ENCODE measurements at places on chromosomes 13 and 19.

- DNase-seq = no peak
These were observed 386.5 kb upstream of the SPRY2 start for GRCh38 chr13:80727321-80727975.

- DNase-seq = no peak
These were observed 961 bp upstream of the VSIG10L start for GRCh38 chr19:51342631-51343569.

DNA sequence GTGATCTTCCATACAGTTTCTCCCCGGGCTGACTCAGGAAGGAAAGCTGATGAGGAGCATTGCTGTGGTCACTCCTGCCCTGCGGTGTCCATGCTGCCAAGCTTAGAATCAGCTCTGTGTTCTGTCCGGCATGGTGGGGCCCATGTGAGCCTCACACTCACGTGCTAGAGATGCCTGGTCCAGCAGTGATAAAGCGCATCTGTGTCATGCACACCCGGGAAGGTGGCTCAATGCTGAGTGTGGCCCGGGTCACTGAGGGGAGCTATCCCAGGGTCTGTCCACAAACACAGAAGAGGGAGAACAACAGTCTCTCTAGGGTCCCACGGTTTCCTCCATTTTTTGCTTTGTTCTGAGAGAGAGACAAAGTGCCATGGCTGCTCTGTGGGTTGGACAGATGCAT is 3.5 kb upstream of the LILRB1 start:
- no peak for DNase-seq

GRCh38 chr13:80314711-80315653 is 25.9 kb downstream of the SPRY2 start:
- DNase-seq = no peak

- peak; percentile 88 for DNase-seq
These were observed 15.7 kb downstream of the GARRE1 start for GRCh38 chr19:34269968-34270621.

- peak; percentile 62 for DNase-seq
These were observed 9.0 kb downstream of the ABHD8 start for GRCh38 chr19:17294051-17294891.

DNA sequence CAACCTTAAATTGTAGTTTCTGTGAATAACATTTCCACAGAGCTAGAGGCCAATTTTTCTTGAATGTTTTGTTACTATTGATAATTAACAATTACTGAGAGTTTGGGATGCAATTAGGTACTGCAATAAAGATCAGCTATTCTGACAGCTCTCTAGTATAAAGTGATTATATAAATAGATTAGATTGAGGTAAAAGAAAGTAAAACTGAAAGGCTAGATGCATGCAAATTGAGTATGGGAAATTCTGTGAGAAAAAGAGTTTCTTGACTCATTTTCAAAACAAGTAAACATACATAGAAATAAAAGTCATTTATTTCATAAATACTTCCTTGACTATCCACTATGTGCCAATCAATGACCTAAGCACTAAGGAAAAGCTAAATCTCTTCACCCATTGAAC is 1087.5 kb upstream of the ATXN8OS start:
- DNase-seq = no peak

DNA sequence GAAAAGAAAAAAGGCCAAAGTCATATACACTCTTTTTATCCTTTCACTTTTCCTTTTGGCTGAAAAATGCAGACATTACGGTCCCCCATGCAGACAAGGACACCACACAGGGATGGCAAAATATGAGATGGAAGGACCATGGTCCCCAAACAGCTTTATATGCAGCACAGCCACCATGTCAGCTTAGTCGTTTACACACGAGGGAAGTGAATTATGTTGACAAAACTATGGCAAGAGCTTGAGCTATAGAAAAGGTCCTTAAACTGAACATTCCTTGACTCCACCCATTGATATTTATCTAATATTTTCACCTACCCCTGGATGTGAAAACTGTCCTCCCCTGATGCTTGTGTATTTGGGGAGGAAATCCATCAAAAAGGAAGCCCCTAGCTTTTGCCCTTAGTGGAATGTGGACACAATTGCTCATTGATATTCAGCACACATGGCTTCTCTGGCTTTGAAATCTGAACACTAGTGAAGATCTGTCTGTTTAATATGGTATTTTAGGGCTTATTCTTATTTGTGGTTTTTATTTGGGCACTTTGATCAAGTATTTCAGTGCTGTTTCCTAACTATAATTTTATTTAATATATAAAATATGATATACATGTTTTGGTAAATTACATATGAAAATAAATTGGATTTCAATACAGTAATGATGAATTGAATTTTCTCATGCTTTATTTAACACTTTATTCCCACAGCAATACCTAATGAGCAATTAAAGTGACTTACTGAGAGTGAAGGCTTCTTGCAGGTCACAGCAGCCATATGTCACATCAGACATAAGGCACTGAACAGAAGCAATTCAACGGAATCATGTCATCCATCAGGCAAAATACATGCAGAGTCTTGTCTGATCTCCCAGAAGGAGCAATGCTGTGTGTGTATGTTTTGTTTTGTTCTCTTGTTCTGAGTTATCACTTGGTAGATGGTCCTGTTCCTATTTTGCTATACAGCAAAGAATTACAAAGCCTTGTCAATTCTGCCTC is 6.8 kb upstream of the GTF2F2 start:
- no peak for DNase-seq

GRCh38 chr13:50720861-50721671 is 122.4 kb downstream of the DLEU7 start:
- no peak for DNase-seq

GRCh38 chr19:5023128-5023571 is 54.2 kb downstream of the KDM4B start:
- no peak for DNase-seq

GRCh38 chr19:33143897-33144405 is 12.0 kb downstream of the WDR88 start:
- DNase-seq = peak; percentile 76

GRCh38 chr13:44711706-44712105 is 135.6 kb upstream of the TSC22D1 start:
- no peak for DNase-seq

DNA sequence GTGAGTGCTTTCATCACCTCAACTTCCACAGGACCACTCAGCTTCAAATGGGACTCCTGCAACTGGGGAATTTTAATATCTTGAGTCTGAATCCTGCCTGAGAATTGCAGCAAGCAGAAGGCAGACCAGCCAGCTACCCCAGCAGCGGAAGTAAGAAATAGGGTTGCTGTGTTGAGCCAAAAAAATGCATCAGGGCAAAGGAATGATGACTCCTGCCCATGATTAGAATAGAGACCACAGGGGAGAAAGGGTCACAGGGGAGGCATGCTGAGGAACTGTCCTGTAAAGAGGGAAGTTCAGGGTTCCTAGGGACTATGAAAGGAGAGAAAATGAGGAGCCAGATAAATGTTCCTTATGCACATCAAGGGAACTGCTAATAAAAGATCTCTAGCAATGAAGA is 370.2 kb downstream of the KCTD12 start:
- no peak for DNase-seq

GRCh38 chr19:18634612-18635297 is 2.1 kb upstream of the KLHL26 start:
- no peak for DNase-seq

DNA sequence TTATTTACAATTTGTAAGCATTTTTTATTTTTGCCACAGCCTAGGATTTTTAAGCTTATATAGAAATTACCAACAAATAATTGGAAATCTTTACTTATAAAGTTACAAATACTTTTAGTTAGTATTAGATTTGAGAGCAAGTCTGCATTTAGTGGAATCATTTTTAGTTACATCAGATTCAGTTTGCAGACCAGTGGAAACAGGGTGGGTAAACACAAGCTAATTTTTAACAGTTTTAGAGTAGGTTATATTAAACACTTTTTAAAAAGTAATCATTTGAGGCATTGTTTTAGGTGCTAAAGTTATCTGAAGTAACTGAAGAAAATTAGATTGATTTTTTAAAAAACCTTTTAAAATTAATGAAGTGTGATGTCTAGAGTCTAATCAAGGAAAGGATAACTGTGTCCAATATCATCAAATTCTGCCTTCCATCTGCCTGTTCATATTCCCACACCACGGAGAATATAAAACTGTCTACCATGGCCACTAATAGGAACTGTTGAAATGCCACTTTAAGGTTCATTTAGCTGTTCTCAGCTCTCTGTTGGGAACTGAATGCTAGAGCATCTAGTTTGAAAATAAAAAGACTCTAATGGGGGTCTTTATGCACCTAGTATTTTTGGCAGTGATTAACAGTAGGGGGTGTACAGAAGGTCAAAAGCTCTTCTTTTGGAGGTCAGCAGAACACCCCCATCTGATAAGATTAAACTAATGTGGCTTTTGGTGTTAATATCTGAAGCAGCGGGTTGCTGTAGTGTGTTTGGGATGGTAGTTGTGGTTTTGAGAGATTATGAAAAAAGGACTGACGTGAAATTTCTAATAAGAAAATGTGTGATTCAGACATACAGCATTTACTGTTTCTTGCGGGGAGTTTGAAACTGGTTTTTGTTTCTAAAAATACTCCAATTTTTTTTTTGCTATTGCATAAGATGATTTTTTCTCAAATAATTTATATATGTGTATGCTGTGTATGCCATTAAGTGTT is 66.5 kb downstream of the NDFIP2 start:
- no peak for DNase-seq

- no peak for DNase-seq
These were observed 34.2 kb downstream of the KCTD12 start for GRCh38 chr13:76851961-76852360.

DNA sequence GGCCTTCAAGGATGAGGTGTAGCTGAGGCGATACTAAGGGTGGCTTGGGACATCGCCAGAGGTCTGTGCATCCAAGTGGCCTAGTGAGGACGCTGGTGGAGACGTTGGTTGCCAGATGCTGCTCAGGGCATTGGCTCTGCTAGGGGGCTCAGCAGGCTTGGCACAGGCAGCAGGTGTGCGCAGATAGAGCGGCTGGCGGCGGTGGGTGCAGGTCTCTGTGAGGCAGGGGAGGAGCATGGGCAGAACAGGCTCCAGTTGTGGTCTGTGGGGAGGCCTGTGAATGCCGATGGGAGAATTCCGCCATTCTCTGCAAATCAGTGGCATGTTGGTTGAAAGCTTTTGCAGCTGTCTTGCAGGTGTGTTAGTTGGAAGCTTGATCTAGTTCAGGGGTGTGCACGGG is 21.2 kb downstream of the PRAM1 start:
- DNase-seq = no peak

DNA sequence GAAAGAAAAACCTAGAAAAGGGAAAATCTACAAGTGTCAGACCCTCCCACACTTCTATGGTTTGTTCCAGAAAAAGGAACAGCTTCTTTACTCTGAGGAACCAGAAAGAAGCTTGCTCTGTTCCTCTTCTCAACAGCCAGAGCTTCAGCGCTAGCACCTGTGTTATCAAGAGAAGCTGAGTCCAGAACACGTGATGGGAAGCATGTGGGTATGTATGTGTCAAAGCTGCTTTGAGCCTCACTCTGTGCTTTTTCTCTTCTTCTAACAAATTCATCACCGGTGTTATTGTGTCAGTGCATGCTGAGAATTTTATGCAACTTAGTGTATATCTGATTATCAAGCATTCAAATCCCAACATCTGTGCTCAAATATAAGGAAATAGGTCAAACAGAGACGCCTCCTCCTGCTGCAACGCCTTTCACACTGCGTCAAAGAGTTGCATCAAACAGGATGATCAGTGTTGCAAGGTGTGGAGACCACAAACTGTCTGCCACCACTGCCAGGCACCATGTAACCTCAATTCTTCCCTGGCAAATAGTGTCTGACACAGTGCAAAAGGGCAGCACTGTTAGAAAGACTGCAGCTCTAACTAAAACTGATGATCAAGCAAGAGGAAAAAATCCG is 83.9 kb downstream of the LRRC63 start:
- peak; percentile 76 for DNase-seq

DNA sequence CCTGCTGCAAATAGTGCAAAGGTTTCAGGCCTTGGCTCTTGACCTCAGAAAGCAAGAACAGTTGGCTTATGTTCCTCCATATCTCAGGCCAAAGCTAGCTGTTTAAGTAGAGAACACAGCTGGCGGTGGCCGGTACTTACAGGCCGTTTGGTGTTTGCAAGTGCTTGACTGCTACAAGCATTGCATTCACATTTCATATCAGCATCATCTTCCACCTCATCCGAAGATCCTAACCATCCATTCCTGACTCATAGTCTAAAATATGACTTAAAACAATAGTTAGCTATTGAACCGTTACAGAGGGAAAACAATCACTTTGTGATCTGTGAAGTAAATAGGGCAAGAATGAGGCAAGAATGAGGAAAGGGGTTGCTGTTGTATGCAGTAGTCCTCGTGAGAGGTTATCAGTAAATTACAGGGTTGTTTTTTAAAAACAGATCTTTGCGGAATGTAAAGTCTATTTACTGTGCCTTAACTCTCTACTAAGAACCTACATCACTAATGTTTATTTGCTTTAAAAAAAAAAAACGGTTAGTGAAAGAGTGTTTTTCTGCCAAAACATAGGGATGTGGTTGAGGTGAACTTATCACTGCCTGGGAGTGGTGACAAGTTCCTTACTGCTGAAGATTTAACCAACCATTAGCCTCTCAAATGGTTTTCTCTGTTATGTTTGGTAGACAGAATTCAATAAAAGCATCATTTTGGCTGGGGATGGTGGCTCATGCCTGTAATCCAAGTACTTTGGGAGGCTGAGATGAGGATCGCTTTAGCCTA is 21.6 kb upstream of the WDR88 start:
- no peak for DNase-seq

Measured in CD4-positive, alpha-beta T cell treated with Interleukin-10 for 1 hour (primary cell).